ENCODE measurements at places on chromosomes 12 and 14. TPM values are rescaled to one million over a fixed set of nuclear protein-coding genes. Genes with fewer than 3 reads are reported as not detected.

Gene PRPH
- under 0.01 TPM for total RNA-seq

Gene PIK3C2G
- not detected for total RNA-seq

Gene TAS2R9
- not detected for total RNA-seq

Gene RNASE7
- not detected for total RNA-seq

Gene KIF26A
- under 0.01 TPM for total RNA-seq

Gene CLEC4D
- total RNA-seq, result not detected

Gene HOXC6
- under 0.01 TPM for total RNA-seq

Gene PRH2
- not detected for total RNA-seq

Gene C3AR1
- 0.56 TPM for total RNA-seq

Gene TAS2R8
- not detected for total RNA-seq

Gene NXPH4
- total RNA-seq, result 4.4 TPM

Gene LIN7A
- 36.6 TPM for total RNA-seq

Gene ENDOU
- not detected for total RNA-seq

Gene DYNLL1
- 450 TPM for total RNA-seq

Gene USP44
- 0.58 TPM for total RNA-seq

Gene GLS2
- under 0.01 TPM for total RNA-seq

Gene KITLG
- total RNA-seq, result 51.6 TPM

Gene ADCY4
- 15.5 TPM for total RNA-seq
